ENCODE measurements at places on chromosomes 16 and 17.

GRCh38 chr16:68668266-68668665 lies 23.2 kb downstream of the CDH3 start:
- no peak for DNase-seq

DNA sequence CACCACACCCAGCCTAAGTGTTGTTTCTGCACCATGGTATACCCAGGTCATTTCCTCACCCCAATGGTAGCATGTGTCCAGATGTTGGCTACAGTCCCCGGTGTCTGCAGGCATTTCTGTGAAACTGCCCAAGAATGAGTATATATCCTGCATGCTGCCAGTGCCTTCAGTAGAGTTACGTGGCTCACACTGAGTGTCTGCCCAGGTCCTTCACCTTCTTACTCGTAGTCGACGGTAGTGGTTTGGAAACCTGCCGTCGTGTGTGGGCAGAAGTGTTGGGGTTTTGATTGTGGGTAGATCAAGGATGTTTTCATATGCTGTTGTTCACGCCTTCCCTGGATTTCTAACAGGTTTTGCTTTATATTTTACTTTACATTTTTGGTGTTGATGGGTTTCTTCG lies 16.8 kb downstream of the TCF25 start:
- DNase-seq, result no peak

- no peak for DNase-seq
Measured at GRCh38 chr16:626787-627453, 3.9 kb upstream of the WFIKKN1 start.

- DNase-seq, result no peak
Measured at GRCh38 chr16:49437344-49437743, 63.7 kb downstream of the C16orf78 start.

DNA sequence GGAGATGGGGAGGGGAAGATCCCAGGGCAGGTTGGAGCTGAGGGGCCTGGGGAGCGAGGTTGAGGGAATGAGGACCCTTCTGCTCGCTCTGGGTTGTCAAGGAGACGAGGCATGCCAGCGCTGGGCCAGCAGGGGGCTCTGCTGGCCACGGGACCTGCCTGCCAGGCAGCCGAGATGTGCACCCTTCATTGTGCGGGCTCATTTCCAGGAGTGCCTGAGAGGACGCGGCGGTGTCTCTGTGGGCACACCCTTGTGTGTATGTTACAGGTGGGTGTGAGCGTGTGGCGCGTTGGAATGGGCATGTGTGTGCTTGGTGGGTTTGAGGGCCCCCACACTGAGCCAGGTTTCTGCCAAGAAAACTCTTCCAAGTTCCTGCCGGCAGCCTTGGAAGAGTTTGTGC lies 15.9 kb downstream of the ARHGAP23 start:
- peak; percentile 41 for DNase-seq

DNA sequence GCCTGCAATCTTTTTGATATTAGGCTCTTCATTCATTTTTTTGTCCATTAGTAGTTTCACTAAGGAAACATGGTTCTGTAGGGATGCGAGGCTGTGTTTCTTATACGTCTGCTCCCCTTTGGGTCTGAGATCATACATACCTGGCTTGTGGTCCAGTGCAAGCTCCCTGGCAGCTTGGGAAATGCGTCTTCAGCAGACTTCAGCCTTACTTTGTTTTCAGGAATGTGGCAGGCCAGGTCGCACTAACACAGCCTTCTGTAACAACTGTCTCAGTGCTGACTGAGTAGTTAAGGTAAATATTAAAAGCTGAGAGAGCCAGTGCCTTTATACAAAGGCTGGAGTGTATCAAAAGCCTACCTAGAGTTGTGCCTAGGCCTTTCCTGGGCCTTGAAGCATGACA lies 970.5 kb upstream of the EEF2KMT start:
- DNase-seq, result no peak

DNA sequence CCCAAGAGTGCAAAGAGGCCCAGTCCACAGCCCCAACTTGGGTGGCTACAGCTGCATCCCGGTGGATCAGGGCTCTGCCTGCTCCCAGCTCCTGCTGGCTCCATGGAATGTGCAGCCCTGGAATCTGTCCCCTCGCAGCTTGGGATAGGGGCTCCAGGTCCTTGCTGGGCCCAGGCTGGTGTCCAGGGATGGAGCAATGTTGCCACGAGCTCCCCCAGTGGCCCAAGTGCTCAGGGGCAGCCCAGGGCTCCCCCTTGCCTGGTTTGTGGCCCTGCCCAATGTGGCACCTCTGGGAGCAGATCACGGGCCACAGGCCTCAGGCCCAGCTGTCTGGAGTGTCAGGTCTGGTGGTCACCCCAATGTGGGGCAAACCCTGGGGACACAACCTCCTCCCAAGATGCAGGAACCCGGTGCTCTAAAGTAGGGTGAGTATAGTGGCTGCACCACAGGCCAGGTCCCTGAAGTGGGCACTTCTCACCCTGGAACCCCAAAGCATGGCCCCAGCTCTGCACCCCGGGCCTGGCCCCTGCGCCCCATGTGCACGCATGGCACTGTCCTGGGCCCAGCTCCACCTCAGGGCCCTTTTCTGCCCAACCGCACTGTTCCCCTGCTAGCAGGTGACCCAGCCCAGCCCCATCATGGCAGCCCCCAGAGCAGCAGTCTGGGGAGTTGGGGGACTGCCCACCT lies 14.8 kb upstream of the DNAH9 start:
- no peak for DNase-seq

GRCh38 chr16:22299036-22299435 lies 1.8 kb downstream of the POLR3E start:
- no peak for DNase-seq

DNA sequence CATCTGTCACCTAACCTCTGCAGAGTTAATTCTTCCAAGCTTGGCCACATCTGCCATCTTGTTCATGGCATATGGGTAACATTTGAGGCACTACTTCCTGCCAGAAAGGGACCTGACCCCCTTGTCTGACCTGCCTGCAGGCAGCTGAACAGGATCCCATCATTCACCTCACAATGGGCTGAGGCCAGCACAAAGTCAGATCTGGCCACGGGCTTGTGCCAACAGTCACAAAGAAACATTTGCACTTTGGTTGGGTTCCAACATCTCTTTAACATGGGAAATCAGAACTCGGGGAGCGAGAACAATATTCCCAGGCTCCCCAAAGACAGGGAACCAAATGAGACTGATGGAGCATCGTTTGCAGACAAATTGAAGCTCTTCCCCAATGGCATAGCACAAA lies 116.1 kb downstream of the XYLT1 start:
- DNase-seq, result no peak

DNA sequence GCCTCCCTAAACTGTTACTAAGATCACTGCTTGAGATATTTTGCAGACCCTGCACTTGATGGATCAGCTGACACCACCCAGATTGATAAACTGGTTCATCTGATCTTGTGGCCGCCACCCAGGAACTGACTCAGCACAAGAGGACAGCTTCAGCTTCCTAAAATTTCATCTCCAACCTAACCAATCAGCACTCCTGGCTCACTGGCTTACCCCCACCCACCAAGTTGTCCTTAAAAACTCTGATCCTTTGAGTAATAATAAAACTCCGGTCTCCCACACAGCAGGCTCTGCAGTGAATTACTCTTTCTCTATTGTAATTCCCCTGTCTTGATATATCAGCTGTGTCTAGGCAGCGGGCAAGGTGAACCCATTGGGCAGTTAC lies 174.8 kb downstream of the UTP18 start:
- DNase-seq, result no peak

DNA sequence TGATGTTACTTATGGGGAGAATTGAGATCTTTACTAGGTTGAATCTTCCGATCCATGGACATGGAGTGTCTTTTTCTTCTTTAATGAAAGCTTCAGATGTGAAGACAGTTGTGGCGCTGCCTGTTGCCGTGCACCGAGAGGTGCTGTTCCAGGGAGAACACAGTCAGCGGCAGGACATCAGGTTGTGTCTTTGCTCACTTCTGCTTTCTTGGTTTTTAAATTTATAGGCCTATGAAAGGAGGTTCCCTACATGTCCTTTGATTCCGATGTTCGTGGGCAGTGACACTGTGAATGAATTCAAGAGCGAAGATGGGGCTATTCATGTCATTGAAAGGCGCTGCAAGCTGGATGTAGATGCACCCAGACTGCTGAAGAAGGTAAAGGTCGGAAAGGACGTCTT lies 49.8 kb downstream of the SEC14L1 start:
- no peak for DNase-seq

- DNase-seq, result no peak
Measured at GRCh38 chr16:35485915-35486314, 2026.5 kb downstream of the TP53TG3F start.

- no peak for DNase-seq
Measured at GRCh38 chr16:84993926-84994325, 17.4 kb downstream of the ZDHHC7 start.

DNA sequence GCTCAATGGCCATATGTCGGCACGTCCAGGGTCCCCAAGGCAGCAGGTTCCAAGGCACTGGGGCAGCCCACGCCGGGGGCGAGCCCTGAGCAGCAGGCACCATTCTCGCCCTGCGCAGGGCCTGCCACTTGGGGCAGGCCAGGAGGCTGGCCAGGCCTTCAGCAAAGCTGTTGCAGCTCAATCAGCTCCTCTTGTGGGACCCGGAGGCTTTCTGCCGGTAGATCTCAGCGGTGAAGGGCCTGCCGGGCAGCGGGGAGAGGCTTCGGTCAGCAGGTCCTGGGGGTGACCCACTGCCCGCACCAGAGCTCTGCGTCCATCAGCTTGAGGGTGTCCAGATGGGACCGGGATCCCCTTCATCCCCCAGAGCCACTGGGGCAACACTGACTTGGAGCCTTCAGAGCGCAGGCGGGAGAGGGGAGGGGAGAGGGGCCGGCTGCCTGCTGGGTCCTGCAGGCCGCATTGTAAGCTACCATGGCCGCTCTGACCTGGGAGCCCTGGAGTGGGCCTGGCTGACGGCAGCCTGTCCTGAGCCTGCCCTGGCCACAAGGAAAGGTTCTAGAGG lies 9.5 kb upstream of the RASD1 start:
- no peak for DNase-seq

GRCh38 chr16:49600536-49600935 lies 226.9 kb downstream of the C16orf78 start:
- DNase-seq, result no peak

- no peak for DNase-seq
Measured at GRCh38 chr16:11240636-11241473, 15.1 kb downstream of the SOCS1 start.

GRCh38 chr16:85637808-85638647 lies 24.9 kb downstream of the GSE1 start:
- no peak for DNase-seq

GRCh38 chr16:69329369-69330285 lies 761 bp downstream of the PDF start:
- DNase-seq, result peak; percentile 43

- no peak for DNase-seq
Measured at GRCh38 chr17:38317081-38317480, 20.1 kb downstream of the MRPL45 start.

DNA sequence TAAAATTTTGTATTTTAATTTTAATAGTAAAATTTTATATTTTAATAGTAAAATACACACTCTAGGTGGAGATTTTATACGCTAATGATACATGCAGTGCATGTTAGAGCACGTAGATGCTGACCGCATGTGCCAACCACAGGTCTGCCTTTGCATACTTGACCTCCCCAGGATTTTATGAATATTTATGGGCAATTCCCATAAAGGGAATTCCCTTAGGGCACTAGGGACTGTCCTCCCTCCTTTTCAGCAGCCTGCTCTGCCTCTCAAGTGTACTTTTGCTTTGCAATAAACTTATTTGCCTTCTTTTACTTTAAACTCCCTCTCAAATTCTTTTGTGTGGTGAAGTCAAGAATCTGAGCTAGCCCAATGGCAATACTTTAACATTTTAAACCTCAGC lies 217.7 kb upstream of the CDH8 start:
- DNase-seq, result no peak

- DNase-seq, result no peak
Measured at GRCh38 chr17:12738624-12739023, 50.7 kb upstream of the ARHGAP44 start.

- DNase-seq, result no peak
Measured at GRCh38 chr16:64196444-64196843, 925.4 kb downstream of the CDH11 start.

DNA sequence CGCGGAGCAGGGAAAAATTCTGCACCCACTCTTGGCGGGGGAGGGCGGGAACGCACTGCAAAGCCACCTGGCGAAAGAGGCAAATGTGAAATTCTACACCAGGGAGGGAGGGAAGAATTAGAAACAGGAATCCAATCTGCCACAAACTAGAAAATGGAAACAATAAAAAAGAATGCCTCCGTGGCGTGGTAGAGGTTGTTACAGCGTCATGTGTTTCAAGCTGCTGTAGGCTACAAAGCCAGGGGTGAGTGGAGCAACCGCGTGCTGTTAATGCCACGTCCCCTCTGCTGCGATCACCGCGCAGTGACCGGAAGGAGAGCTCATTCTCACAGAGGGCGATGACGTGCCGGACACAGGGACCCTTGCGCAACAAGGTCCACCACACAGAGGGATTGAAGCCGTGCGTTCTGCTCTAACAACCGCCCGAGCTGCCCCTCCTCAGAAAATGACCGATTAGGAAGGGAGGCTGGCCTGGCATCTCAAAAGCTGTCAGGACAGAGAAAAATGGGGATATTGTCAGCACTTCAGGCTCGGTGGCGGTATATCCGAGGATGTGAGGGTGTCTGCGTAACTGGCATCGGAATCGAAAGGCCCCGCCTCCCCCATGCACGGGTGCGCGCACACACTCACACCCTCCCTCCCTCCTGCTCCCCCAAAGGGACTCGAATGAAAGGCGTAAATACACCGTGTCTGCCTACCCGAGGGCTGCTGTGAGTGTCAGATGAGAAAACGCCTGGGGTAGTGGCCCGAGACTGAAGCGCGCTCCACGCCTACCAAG lies 70.8 kb upstream of the TNRC6C start:
- peak; percentile 78 for DNase-seq

GRCh38 chr17:51402899-51403298 lies 142.6 kb downstream of the UTP18 start:
- no peak for DNase-seq

- DNase-seq, result no peak
Measured at GRCh38 chr16:65667011-65667578, 545.2 kb upstream of the CDH11 start.

DNA sequence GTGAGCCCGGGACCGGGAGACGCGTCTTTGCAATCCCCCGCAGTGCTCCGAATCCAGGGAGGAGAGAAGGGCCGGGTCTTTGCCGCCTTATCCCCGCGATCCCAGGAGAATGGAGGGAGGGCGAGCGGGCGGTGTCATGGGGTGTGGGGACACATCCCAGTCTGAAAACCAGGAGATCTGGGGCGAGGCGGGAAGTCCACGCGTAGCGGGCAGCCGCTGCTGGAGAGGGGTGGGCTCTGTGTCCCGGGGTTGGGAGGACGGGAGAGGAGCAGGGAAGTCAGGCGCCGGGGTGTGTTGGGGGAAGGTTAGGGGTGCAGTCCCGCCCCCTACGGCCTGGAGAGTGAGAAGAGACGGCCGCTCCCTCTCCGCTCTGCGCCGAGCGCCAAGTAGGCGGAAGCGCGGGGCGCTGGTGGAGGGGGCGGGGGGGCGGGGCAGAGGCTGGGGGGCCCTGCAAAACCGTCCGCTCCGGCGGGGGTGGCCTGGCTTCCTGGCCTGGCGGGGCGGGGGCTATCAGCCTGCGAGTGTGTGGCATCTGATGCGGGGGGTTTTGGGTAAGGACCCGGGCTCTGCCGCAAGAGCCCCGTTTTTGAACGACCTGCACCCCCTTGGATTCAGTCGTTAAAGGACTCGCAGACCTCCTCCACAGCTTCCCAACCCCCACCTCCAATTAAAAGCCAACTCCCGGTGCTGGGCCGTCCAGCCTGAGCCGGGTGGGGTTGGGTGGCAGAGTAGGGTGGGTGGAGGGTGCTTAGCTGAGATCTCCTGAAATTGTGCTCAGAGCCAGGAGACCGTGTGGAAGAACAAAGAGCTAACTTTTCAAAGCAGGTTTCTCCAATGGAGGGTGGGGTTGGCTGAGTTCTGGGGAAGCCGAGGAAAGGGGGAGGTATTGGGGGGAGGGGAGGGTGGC lies 654 bp downstream of the LASP1 start:
- peak; percentile 50 for DNase-seq

Data from T follicular helper cell (primary cell).